CD4-positive, alpha-beta T cell treated with Interleukin-21 for 1 hour (primary cell): ENCODE measurements at places on chromosomes 12 and 14.

DNA sequence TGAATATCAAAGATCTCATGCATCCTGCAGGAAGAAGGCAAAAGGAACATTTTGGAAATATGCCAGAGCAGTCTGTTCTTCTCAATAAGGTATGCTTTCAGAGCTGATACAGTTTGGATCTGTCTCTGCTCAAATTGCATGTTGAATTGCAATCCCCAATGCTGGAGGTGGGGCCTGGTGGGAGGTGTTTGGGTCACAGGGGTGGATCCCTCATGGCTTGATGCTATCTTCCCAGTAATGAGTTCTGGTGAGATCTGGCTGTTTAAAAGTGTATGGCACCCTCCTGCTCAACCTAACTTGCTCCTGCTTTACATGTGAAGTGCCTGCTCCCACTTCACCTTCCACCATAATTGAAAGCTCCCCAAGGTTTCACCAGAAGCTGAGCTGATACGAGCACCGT is 76.6 kb downstream of the RIN3 start:
- no peak for DNase-seq

GRCh38 chr12:71164568-71165197 is 6.9 kb upstream of the TSPAN8 start:
- no peak for DNase-seq

DNA sequence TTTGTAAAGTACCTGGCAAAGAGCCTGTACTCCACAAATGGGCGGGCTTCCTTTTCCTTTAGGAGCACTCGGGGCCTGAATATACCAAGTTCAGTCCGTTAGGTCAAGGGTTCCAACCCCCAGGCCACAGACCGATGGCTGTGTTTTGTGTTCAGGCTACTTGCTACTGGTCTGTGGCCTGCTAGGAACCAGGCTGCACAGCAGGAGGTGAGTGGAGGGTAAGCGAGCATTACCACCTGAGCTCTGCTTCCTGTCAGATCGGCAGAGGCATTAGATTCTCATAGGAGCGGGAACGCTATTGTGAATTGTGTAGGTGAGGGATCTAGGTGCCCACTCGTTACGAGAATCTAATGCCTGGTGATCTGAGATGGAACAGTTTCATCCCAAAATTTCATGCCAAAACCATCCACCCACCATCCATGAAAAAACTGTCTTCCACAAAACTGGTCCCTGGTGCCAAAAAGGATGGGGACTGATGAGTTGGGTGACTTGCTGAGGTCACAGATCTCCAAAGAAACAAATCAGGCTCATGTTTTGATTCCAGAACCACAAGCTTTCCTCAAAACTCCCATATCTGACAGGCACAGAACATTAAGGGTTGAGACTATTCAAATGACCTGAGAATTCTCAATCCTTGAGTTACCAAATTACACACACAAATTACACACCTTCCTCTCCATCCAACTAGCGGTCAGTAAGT is 4.2 kb downstream of the CSRP2 start:
- DNase-seq = no peak

- no peak for DNase-seq
Measured at GRCh38 chr12:67788118-67788517, 139.6 kb downstream of the DYRK2 start.

GRCh38 chr12:126811391-126811790 is 1455.6 kb upstream of the TMEM132C start:
- DNase-seq = no peak

DNA sequence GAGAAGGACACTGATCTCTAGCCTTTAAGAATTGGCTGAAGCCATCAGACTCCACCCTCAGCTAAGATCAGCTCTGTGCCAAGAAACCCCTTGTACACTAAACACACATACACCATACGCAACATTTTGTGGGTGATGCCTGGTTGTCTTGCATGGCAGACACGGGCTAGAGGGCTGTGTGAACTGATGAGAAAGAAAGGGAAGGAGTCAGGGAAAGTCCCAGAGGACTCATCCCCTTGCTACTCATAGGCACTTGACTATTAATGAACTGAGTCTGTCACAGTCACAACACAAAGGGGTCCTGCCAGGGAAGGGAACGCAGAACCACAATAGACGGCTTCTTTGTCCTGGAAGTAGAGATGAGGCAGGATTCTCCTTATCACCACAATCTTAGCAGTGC is 80.8 kb downstream of the EMP1 start:
- DNase-seq = no peak

DNA sequence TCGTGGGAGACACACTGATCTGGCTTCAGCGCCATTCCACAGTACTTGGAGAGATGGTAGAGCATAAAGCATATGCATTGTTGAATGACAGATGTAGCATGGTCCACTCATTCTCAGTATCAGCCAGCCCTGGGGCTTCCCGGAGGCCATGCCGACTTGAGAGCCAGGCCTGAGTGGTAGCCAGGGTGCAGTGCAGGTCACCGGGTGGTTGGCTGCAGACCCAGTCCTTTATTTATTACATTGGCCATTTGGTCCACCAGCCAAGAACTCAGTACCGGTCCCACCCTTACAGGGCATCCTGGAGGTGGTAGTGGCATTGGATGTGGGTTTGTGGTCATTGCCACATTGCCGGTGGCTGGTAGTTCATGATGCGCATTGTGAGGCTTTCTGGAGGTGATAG is 121.6 kb upstream of the RTL1 start:
- DNase-seq = no peak

- DNase-seq = peak; percentile 22
Measured at GRCh38 chr14:61911574-61911973, 149.4 kb downstream of the SNAPC1 start.

GRCh38 chr12:49342914-49343731 is 3.6 kb upstream of the DNAJC22 start:
- no peak for DNase-seq

GRCh38 chr14:20662968-20663732 is 21.2 kb upstream of the RNASE4 start:
- peak; percentile 90 for DNase-seq

GRCh38 chr14:85947461-85948139 is 417.7 kb downstream of the FLRT2 start:
- DNase-seq = no peak

DNA sequence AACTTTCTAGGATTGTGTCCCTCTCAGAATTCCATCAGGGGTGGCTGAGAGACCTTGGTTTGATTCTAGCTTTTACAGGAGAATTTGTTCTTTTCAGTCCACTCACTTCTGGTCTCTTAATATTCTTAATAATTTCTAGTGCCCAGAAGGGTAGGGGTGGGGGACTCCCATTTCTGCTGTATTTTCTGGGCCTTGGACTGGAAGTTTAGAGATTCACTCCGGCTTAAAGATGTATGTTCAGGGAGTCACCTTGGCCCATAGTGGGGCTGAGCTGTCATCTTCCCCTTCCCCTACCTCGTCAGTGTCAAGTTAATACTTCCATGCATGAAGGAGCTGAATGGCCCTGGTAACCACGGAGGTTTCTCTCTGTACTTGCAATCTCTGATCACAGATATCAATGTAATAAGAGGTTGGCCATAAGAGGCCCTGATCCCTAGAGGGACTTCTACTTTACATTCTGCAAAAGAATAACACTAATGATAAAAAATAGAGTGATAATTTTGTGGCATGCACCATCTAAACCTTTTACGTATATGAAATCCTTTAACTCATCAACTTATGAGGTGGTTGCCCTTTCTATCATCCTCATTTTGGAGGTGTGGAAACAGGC is 6.7 kb downstream of the KRT81 start:
- no peak for DNase-seq

DNA sequence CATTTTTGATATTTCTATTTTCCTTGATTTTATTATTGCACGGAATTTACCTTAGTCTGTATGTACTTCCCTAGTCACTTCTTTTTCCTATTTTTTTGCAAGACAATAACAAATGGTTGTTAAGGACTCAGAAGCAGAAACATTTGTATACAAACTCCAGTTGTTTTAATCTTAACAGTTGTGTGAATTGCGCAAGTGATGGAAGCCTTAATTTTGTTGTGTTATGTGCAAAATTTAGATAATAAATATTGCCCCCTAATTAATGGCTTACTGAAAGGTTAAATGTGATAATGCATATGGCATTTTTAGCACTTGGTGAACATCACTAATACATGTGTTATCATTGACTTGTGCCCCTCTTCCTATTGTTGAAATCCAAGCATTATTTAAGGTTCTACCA is 82.0 kb downstream of the MGAT4C start:
- no peak for DNase-seq

GRCh38 chr12:15130541-15130940 is 90.7 kb downstream of the RERG start:
- DNase-seq = no peak

DNA sequence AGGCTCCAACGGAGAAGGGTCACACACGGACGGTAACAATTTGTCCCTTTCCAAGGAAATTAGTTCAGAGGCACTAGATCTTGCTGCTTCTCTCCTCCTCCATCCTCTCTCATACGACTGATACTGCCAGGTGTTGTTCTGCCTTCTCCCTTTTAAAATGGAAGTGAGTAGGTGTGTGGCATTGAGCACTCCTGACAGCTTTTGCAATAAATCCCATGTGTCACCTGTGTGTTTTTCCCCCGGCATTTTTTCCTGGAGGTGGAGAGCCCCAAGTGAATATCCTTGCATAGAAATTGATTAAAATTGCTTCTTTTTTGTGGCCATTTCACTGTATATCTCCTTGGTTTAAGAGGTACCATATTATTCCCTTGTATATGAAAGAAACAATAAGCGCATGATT is 26.2 kb upstream of the AKAP5 start:
- no peak for DNase-seq

GRCh38 chr14:36505181-36505815 is 14.7 kb downstream of the NKX2-1 start:
- no peak for DNase-seq

DNA sequence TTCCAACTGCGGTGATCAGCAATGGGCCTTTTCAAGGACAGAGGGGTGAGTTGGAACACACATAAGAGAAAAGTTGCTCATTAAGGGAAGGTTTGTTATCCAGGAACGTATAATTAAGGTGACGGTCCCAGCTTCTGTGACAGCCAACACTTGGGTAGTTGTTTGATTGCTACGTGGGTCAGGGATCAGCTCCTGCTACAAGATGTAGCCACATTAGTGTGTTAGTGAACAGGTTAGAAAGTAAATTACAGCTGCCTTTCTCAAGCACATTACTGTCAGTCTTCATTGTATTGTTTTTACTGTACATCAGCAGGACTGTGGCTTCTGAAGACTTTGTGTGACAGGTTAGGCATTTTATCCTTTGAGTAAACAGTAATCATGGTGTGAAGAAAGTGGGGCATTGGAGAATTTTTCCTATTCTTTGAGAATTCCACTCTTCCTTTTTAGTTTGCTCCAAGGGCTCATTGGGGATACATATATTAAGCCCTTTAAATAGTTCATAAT is 230.5 kb downstream of the EGLN3 start:
- DNase-seq = no peak

DNA sequence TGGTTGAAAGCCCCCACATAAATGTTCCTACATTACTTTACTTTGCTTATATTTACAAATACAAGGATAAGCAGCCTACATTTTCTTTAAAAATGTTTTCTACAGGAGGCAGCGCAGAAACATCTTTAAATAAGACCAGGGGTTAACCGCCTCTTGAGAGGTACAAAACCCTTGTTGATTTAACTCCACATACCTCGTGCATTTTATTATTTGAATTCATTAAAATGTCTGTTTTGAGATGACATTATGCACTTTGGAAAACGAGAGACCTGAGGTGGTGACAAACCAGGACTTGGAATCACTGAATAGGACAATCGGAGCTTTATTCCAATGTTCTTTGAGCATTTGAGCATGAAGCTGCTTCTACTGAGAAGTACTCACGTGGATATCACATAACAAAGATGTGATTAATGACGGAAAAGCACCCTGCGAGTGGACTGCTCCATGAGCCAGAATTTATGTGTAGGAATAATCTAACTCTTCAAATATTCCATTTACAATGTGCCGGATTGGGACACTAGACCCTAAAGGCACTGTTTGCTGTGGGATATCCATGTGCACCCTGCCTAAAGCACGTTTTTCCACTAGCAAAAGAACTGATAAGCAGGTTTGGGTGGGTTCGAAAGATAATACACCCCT is 746 bp upstream of the DUSP16 start:
- DNase-seq = no peak

- no peak for DNase-seq
Measured at GRCh38 chr14:105904379-105904778, 378.0 kb downstream of the TMEM121 start.
